ENCODE measurements at places on chromosomes 1 and 21.

DNA sequence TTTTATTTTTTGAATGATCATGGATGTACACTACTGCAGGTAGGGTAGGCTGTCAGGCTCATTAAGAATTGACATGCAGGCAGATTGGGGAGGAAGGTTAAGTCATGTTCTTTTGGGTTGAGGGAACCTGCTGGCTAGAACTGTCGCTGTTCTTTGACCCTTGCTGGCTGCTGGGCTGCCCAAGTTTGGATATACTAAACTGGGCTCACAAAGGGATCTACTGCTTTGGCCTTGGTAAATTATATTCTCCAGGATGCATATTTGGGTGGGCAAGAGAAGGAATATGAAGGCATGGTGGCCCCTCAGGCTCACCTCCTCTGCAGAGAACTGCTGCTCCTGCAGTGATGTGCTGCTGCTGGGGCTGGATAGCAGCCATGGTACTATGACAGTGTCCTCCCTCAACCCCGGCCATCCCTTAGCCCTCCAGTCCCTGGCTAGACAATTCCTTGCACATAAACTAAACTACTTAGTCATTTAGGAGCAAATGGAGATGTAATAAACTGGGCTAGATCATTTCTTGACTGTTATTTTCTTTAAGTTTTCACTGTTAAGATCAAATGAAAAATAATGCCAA, 6.1 kb downstream of the ATP1A1 start:
- H3K4me3 ChIP-seq = no peak overlapping the region
- H3K27ac ChIP-seq = no peak overlapping the region
- peaks cover 22% of the 10 kb centered on the region for H3K4me1 ChIP-seq
- no peaks in the 10 kb centered on the region for H3K27me3 ChIP-seq
- DNase-seq = no peak

- H3K36me3 ChIP-seq = peaks cover 2% of the 10 kb centered on the region
- no peak overlapping the region for H3K27ac ChIP-seq
- H3K27me3 ChIP-seq = peaks cover 35% of the 10 kb centered on the region
- no peak overlapping the region for H3K4me3 ChIP-seq
- H3K4me1 ChIP-seq = 0 out of 2 replicates have a peak, but pooled peaks cover 2% of the 10 kb centered on the region
- no peak for DNase-seq
Measured at GRCh38 chr1:35568975-35569395, 4.1 kb upstream of the TFAP2E start.

- no peaks in the 10 kb centered on the region for H3K4me1 ChIP-seq
- H3K27ac ChIP-seq = no peak overlapping the region
- no peak overlapping the region for H3K4me3 ChIP-seq
- H3K27me3 ChIP-seq = no peaks in the 10 kb centered on the region
Measured at GRCh38 chr1:3959361-3959760, 59.3 kb upstream of the C1orf174 start.

GRCh38 chr1:53376742-53377437, 49.0 kb upstream of the LRP8 start:
- no peak overlapping the region for H3K4me3 ChIP-seq
- H3K4me1 ChIP-seq = no peaks in the 10 kb centered on the region
- no peak for DNase-seq

- no peaks in the 10 kb centered on the region for H3K36me3 ChIP-seq
- H3K4me1 ChIP-seq = no peaks in the 10 kb centered on the region
- DNase-seq = no peak
- H3K27ac ChIP-seq = no peak overlapping the region
Measured at GRCh38 chr1:193581341-193581740, 394.9 kb upstream of the B3GALT2 start.

GRCh38 chr1:159311679-159312078, 9.5 kb downstream of the FCER1A start:
- H3K4me1 ChIP-seq = no peaks in the 10 kb centered on the region
- no peak overlapping the region for H3K27ac ChIP-seq
- H3K36me3 ChIP-seq = no peaks in the 10 kb centered on the region
- no peak for DNase-seq
- no peaks in the 10 kb centered on the region for H3K27me3 ChIP-seq

Measured in H1 (cell line).